ENCODE measurements at places on chromosomes 3 and 15. TPM values are rescaled to one million over a fixed set of nuclear protein-coding genes. Genes with fewer than 3 reads are reported as not detected.

CFAP91 gene
- 0.30 TPM for total RNA-seq

MINAR1 gene
- total RNA-seq = 0.37 TPM

GRCh38 chr3:54527953-54528352 is 399.9 kb downstream of the LRTM1 start:
- H3K27me3 ChIP-seq = no peaks in the 10 kb centered on the region
- no peaks in the 10 kb centered on the region for H3K36me3 ChIP-seq
- H3K27ac ChIP-seq = no peak overlapping the region

DNA sequence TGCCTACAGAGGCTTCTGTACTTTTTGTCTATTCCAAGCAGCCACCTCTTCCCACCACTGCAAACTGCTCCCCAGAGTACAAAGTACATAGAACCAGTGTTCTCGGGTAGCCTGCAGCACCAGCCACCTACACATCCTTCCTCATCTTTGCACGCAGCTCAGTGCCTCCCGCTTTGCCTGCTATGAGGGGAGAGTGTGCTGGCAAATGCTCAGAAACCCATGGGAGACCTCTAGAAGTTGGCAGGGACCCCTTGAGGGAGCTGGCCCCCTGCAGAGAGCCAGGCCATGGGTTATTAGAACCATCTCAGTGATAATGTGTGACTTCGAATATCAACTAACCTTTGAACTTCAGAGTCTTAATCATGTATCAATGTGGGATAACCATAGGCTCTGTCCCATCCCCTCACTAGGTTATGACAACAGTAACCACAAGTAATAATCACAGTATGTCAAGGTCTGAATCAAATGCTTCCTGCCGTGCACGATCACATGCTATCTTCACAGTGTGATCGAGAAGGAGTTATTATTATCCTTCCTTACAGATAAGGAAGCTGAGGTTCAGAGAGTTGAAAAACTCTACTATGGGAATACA is 22.8 kb upstream of the SMAD3 start:
- no peaks in the 10 kb centered on the region for H3K36me3 ChIP-seq
- H3K4me3 ChIP-seq = no peak overlapping the region
- no peak for DNase-seq
- no peak overlapping the region for H3K27ac ChIP-seq

KLF15 gene
- total RNA-seq = 0.44 TPM

GJD2 gene
- total RNA-seq = not detected

- H3K27ac ChIP-seq = no peak overlapping the region
- no peak overlapping the region for H3K4me3 ChIP-seq
- no peak for DNase-seq
- no peaks in the 10 kb centered on the region for H3K4me1 ChIP-seq
- H3K36me3 ChIP-seq = no peaks in the 10 kb centered on the region
Measured at GRCh38 chr3:134666885-134667284, 16.1 kb upstream of the KY start.

EBLN2 gene
- total RNA-seq = 7.4 TPM

All from activated T-cell treated with anti-CD3 and anti-CD28 coated beads, Interleukin-2, amount 50 U/mL, for 72 hours (primary cell).